ENCODE measurements at places on chromosomes 1 and 21. TPM values are rescaled to one million over a fixed set of nuclear protein-coding genes. Genes with fewer than 3 reads are reported as not detected.

The LRRC41 gene
- 31.4 TPM for total RNA-seq

The DNM3 gene
- total RNA-seq: 0.93 TPM

The ITLN2 gene
- total RNA-seq: not detected

The UBE2U gene
- total RNA-seq: not detected

The NUCKS1 gene
- 202 TPM for total RNA-seq

The OR2T29 gene
- total RNA-seq: not detected

The LHX8 gene
- not detected for total RNA-seq

The KIF2C gene
- 107 TPM for total RNA-seq

GRCh38 chr1:164228928-164229327 lies 330.1 kb upstream of the PBX1 start:
- H3K36me3 ChIP-seq: no peaks in the 10 kb centered on the region
- no peak overlapping the region for H3K27ac ChIP-seq
- no peaks in the 10 kb centered on the region for H3K27me3 ChIP-seq

DNA sequence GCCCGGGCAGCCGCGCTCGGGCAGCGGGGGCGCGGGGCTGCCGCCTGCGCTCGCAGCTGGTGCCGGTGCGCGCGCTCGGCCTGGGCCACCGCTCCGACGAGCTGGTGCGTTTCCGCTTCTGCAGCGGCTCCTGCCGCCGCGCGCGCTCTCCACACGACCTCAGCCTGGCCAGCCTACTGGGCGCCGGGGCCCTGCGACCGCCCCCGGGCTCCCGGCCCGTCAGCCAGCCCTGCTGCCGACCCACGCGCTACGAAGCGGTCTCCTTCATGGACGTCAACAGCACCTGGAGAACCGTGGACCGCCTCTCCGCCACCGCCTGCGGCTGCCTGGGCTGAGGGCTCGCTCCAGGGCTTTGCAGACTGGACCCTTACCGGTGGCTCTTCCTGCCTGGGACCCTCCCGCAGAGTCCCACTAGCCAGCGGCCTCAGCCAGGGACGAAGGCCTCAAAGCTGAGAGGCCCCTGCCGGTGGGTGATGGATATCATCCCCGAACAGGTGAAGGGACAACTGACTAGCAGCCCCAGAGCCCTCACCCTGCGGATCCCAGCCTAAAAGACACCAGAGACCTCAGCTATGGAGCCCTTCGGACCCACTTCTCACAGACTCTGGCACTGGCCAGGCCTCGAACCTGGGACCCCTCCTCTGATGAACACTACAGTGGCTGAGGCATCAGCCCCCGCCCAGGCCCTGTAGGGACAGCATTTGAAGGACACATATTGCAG lies 3.0 kb downstream of the ARTN start:
- no peak overlapping the region for H3K4me3 ChIP-seq
- DNase-seq: peak; percentile 25
- peaks cover 13% of the 10 kb centered on the region for H3K4me1 ChIP-seq
- no peaks in the 10 kb centered on the region for H3K36me3 ChIP-seq

DNA sequence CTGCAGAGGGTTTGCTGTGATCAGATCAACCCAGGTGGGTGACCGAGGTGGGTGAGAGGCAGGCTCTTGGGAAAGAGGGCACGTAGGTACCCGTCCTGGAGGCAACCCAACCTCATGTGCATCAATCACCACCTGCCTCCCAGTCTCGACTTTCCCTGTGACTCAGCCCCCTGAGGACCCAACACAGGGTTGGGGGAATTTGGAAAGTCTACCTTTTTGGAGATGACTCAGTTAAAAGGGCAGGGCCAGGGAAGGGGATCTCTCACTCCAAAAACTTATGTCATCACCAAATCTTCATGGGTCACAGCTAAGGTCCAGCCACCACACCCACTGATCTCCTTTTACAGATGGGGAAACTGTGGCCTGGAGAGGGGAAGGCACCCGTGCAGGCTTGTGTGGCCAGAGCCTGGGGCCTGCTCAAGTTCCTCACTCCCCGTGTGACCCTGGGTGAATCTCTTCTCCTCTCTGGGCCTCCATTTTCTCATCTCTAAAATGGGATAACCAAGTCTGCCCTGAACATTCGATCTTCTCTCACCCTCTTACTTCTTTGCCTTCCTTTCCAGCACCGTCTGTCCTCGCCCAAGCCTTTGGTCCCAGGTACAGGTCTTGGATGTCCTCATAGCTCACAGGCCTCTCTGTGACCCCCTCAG lies 34.6 kb upstream of the WNT4 start:
- H3K4me1 ChIP-seq: peaks cover 13% of the 10 kb centered on the region
- no peaks in the 10 kb centered on the region for H3K36me3 ChIP-seq
- DNase-seq: peak; percentile 36
- peaks cover 8% of the 10 kb centered on the region for H3K27me3 ChIP-seq

- H3K4me1 ChIP-seq: peaks cover 96% of the 10 kb centered on the region
- H3K27ac ChIP-seq: peak overlapping the region; percentile 99
- DNase-seq: no peak
- H3K4me3 ChIP-seq: peak overlapping the region; percentile 4
- H3K36me3 ChIP-seq: peaks cover 71% of the 10 kb centered on the region
These were observed 38.9 kb downstream of the EIF2D start for GRCh38 chr1:206573319-206573718.

DNA sequence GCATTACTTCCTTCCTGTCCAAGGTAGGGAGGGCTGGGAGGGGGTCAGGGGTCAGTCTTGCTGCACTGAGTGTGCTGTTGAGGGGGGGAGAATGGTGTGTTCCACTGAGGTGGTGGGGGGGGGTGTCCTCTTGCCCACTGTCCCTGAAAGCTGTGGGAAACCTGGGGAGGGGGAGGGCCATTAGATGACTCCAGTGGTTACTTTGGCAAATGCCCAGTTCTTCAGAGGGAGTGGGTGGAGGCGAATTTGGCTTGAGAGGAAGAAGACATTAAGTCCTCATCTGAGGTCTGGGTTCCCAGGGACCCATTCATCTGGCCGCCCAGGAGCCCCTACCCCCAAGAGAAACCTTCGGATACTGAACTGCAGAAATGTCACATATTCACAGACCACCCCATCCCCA lies 36.2 kb downstream of the MEF2D start:
- H3K36me3 ChIP-seq: peaks cover 16% of the 10 kb centered on the region
- H3K27ac ChIP-seq: no peak overlapping the region

DNA sequence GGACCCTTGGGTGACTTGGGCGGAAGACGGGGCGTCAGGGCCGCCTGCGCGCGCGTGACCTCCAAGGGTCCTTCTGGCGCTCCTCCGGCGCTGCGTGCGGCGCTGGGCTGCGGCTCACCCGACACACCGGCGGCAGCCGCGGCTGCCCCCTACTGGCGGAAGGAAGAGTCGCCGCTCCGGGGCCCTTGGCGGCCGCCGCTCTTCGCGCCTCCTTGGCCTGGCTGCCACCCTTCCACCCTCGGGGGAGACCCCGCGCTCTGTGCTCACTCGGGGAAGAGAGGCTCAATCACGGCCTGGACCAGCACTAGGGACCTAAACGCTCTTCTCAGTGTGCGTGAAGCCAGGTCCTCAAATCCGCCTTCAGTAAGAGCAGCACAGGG lies 89.7 kb downstream of the DMRTA2 start:
- peaks cover 39% of the 10 kb centered on the region for H3K27me3 ChIP-seq
- no peak overlapping the region for H3K27ac ChIP-seq
- DNase-seq: peak; percentile 65
- H3K36me3 ChIP-seq: no peaks in the 10 kb centered on the region
- H3K4me3 ChIP-seq: peak overlapping the region; percentile 41

- H3K4me3 ChIP-seq: no peak overlapping the region
- H3K4me1 ChIP-seq: no peaks in the 10 kb centered on the region
- no peak for DNase-seq
- peaks cover 17% of the 10 kb centered on the region for H3K27me3 ChIP-seq
- no peak overlapping the region for H3K27ac ChIP-seq
- no peaks in the 10 kb centered on the region for H3K36me3 ChIP-seq
These were observed 336.0 kb upstream of the NR5A2 start for GRCh38 chr1:199691540-199691939.

GRCh38 chr21:41615613-41616012 lies 107.7 kb upstream of the TMPRSS2 start:
- H3K4me1 ChIP-seq: no peaks in the 10 kb centered on the region
- H3K4me3 ChIP-seq: no peak overlapping the region
- H3K27ac ChIP-seq: no peak overlapping the region
- no peaks in the 10 kb centered on the region for H3K36me3 ChIP-seq

- peaks cover 15% of the 10 kb centered on the region for H3K36me3 ChIP-seq
- H3K4me1 ChIP-seq: peaks cover 21% of the 10 kb centered on the region
- no peak for DNase-seq
These were observed 12.3 kb downstream of the IKBKE start for GRCh38 chr1:206482611-206483010.

Measured in activated CD4-positive, alpha-beta memory T cell treated with anti-CD3 and anti-CD28 coated beads for 36 hours (primary cell).